ENCODE measurements at places on chromosomes 3 and 15.

GRCh38 chr15:29064290-29064689 lies 178.5 kb downstream of the APBA2 start:
- no peak for DNase-seq

GRCh38 chr3:162390891-162391290 lies 894.3 kb downstream of the OTOL1 start:
- no peak for DNase-seq

DNA sequence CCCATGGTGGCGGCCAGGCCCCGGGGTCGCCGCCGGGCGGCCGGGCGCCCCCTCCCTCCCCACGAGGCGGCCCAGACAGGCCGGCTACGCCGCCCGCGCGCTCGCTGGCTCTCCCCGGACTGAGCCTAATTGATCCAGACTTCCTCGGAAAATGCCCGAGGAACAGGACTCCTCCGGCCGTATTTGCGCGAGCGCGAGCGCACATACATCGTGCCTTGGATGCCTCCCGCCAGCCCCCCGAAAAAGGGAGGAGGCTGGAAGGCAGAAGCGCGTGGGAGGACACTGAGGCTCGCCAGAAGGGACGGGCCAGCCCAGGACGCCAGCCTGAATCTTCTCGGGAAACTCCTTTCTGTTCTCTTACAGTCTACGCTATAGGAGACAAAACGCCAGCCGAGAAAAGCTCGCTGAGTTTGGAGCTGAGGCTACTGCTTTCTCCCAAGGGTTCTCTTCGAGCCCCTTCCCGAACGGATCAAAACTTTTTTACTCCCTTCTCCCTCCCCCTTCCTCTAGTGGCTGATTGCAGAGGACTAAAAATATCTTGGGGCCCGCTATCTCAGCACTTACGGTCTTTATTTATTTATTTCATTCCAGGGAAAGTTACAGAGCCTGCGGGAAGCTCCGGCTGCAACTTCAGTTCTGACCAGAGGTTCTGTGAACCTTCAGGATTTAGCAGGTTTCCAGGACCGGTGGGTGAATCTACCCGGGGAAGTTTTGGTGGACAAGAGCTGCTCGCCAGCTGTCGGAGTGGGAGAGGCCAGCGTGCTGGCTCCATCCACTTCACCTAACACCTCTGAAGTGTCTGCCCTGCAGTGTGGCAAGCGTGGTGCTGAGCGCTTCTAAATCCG lies at the start of gene PDZRN3:
PDZRN3 (minus strand) TSS at position 121 of the 845 bp plus-strand sequence.
- DNase-seq = no peak

- DNase-seq = no peak
Observed at GRCh38 chr3:64903006-64903405, 215.2 kb upstream of the ADAMTS9 start.

- no peak for DNase-seq
Observed at GRCh38 chr3:48468329-48468731, 21.8 kb downstream of the ATRIP start.

DNA sequence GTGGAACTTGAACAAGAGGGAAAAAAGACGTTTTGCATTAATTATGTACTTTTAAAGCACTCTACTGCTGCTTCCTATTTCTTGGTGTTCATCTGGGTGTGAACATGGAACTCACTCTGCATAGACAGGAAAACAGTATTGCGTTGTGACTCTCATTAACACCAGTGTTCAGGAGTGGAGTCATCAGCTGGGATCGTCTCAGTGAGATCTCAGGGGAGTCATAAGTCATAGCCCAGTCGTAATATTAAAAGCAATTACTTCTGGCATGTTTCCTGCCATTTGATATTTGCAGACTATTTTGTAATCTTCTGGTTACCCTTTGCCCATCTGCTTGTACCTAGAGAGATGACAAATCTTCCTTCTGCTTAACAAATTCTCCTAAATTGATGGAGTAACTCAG lies 462.0 kb upstream of the ATP11B start:
- DNase-seq = no peak

DNA sequence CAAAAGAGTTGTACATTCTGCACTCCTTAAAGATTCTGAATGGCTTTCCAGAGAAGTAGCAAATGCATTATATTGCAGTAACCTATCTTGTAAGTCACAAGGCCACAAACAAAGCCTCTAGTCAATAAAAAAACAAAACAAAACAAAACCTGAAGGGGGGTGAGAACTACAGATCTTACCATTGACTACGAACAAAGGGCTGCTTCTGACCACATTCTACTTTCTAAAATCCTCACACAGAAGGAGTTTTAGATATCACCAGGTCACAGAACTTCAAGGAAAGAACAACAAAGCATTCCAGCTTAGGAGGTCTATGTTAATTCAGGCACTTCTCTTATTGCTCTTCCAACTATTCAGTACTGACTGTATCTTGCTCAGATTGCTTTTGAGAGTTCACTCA lies 343.0 kb downstream of the ZBTB20 start:
- DNase-seq = no peak

GRCh38 chr15:90344662-90345061 lies 7.4 kb upstream of the ZNF774 start:
- no peak for DNase-seq
